ENCODE measurements at places on chromosomes 4 and X.

DNA sequence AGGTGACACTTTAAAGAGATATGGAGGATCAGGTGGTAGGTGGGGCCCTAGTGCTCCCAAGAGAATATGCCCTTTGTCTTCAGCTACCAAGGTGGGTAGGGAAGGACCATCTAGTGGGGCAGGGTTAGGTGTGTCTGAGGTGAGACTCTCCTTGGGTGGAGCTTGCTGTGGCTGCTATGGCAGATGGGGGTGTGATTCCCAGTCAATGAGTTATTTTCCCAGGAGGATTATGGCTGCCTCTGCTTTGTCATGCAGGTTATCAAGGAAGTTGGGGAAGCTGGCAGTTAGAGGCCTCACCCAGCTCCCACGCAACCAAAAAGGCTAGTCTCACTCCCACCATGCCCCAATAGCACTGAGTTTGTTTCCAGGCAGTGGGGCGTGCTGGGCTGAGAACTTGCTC, 18.0 kb upstream of the SPIN2A start:
- DNase-seq = no peak

GRCh38 chrX:25810202-25810601, 327.9 kb upstream of the MAGEB18 start:
- no peak for DNase-seq

DNA sequence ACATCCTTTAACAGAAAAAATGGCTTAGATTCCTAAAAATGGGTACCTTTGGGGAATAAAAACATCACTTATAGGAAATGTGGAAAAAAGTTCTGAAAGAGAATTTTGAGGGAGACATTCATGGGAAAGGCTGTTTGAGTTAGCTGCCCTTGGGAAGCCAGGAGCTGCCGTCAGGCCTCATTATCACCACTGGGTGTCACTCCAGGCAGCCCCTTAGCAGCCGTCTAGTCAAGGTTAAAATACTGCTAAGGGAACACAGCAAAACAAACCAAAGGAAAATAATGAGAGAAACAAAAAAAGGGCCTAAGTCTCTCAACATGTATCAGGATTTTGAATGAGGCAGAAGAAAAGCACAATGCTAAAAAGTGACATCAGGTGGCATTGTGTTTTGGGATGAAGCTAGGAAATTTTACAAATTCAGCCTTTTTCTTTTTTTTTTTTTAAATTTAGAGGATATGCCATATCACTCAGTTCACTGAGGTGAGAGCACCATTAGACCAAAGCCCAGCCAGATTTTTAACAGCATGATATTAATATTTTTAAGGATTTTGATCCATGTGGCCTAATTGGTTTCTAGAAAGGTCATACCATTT, 235.3 kb downstream of the GPAT3 start:
- DNase-seq = peak; percentile 56

DNA sequence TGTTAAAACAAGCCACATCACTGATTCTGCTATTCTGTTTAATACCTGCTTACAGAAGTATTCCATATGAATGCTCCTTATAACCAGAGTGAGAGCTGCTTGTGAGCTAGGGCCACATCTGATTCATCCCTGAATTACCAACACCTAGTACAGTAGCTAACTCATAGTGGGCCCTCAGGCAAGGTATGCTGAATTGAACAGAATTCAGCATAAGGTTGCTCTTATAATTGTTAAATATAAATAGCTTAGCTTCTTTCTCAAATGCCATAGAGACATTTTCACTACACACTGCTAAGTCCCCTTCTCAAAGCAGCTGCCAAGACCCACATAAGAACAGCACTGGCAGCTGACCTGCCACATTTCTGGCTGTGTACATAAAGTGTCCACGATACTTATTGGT, 27.0 kb upstream of the MCF2 start:
- DNase-seq = no peak

DNA sequence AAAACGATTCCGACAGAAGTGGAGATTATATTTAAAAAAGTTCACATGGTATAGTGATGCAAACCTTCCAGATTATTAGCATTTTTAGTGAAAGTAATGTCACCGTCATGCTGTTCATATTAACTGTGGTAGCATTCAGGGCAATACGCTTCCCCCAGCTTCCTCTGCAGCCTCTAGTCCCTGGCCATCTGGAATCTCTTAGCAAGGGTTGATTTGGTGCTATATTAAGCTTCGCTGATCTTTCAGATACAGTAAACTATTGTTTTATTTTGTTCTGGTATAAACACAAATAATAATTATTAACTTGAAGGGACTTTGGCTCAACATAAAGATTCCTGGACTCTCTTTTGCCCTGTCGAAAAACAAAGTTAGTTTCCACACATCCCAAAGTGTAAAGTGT, 1080.5 kb upstream of the TENM3 start:
- DNase-seq = no peak

GRCh38 chr4:85979276-85979675, 380.6 kb downstream of the MAPK10 start:
- no peak for DNase-seq

- DNase-seq = peak; percentile 56
Observed at GRCh38 chrX:55709735-55710134, 7.8 kb upstream of the RRAGB start.
